Motor neuron (in vitro differentiated cells): ENCODE measurements at places on chromosomes 6 and 20.

DNA sequence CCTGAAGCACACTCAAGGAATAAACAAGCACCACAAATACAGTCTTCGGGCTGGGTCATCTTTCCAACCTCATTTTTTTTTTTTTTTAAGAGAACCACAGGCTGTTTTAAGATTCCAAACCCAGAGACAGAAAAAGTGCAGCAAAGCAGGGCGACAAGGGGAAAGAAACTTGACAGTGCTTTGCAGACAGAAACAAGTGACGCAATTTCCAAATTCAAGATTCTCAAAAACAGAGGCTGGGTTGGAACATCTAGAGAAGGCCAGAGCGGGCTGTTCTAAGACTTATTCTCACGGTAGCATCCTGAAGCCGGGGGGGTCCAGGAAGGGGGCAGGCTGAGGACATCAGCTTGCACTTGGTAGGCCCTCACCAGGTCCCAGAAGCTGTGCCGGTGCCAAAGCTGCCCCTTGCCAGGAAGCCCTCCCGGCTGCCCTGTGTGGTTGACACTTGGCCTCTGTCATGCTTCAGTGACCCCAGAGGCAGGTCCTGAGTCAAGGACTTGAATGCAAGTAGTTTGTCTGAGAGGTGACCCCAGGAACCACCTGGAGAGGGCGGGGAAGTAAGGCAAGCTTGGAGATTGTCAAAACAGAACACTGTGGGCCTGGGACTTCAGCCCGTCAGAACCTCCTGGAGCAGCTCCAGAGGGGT is 50.5 kb downstream of the BMP7 start:
- no peak for ATAC-seq

DNA sequence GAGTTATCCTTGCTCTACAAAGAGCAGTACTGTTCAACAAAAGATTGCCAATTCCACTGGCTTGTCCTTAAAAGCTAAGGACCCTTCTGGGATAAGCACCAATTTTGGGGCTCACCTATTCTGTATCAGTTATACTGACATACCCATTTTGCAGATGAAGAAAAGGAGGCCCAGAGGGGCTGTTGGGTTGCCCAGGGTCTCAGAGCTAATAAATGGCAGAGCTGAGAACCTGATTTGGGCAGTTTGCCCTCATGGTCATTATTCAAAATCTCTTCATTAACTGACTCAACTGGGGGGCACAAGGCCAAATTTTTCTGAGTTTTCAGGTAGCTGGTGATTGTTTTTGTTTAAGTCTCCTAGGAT is 31.3 kb downstream of the NSFL1C start:
- ATAC-seq: no peak

DNA sequence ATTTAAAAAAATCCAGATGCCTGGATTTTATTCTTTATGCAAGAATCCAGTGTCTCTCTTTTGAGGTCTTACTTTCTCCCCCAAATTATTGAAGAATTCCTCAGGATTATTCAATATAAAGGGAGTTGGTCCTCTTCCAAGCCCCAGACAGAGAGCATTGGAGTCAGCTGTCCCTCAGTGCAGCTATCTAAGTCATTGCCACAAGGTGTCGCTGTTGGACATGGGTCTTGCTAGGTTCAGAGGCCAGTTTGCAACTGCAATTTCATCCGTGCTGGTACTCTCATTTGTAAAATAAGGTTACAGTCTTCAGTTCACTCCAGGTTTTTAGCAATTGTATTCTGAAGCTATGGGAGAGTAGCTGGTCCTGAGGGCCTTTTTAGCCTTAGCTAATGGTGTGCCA is 27.8 kb downstream of the CCN2 start:
- peak; percentile 38 for ATAC-seq

DNA sequence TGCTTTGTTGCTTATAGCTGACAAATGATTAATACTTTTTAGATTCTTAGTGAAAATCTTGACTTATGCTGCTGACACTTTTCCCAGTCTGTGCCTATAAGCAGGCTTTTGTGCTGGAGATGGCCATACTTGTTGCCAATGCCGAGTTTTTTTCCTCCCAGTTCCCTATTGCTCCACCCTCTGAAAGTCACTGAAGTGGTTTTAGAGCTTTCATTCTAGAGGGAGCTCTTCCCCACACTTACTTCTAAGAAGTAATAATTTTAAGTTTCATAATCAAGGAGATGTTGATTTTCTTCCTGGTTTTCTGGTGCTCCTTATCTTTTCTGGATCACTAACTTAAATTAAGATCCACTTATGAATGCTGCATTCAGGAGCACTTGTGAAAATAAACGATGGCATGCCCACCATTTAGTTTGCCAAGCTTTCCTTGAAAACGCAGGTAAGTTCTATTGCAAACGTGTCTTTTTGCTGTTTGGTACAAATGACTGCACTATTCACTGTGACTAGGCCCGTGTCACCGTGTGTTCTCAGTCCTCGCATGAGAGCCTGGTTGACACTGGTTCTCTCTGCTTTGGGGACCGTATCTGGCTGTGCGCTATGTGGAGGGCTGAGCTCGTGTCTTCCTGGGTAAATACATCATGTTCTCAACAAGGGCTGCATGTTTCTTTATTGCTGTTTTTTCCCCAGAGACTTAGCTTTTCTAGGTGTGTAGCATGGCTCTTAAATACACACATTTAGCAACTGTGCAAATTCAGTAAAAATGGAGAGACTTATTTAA is 50.2 kb downstream of the GFRA4 start:
- ATAC-seq: no peak

DNA sequence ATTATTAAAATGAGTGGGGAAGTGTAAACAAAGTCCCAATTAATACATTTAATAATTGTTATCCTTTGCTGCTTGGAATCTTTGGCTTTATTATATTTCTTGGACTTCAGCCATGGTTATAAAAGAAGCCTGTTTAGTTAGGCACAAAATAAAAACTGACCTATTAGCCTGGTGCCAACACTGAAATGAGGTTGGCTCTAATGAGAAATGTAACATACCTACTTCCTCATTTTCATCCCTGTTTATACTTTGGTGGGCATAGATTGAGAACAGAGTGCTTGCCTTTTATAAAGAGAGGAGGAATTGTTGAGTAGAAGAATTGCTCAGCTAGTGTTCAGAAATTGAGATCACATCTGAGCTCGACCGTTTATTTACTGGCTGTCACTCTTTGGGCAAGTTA is 471.3 kb downstream of the UTRN start:
- ATAC-seq: no peak

DNA sequence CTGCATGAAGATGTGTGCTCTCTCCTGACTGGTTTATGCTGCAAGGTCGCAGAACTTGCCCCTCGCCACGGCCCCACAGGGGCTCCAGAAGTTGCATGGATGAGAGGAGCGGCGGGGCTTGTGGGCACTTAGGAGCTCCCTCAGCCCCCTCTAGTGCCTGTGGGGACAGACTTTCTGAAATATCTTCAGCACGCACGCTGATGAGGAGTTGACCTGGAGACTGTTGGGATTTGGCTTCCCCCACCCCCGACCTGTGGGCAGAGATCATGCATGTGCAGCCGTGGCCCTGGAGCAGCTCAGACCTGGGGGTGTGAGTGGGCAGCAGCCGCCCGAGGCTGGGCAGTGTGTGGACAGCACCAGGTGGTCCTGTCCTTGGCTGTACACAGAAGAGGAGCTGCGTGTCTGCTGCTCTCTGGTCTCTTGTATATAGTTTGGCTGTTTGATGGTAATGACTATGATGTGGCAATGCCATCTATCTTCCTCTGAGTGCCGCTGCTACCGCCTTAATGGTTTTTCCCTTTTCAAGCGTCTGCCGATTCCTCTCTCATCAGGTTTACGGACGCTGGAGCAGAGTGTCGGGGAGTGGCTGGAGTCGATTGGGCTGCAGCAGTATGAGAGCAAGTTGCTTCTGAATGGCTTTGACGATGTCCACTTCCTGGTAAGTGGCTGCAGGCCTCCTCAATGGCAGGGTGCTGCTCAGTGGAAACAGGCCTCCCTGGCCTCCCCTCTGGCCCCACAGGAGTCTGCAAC is 81.4 kb downstream of the TCP11 start:
- ATAC-seq: peak; percentile 52

GRCh38 chr6:123636782-123637181 is at the start of gene TRDN:
TRDN (minus strand) TSS chr6:123636950; CDS start chr6:123636775, 175 bp downstream.
- ATAC-seq: no peak

GRCh38 chr6:77548662-77549366 is 85.5 kb upstream of the HTR1B start:
- ATAC-seq: no peak

GRCh38 chr6:96460052-96460700 is 61.4 kb upstream of the UFL1 start:
- ATAC-seq: no peak

DNA sequence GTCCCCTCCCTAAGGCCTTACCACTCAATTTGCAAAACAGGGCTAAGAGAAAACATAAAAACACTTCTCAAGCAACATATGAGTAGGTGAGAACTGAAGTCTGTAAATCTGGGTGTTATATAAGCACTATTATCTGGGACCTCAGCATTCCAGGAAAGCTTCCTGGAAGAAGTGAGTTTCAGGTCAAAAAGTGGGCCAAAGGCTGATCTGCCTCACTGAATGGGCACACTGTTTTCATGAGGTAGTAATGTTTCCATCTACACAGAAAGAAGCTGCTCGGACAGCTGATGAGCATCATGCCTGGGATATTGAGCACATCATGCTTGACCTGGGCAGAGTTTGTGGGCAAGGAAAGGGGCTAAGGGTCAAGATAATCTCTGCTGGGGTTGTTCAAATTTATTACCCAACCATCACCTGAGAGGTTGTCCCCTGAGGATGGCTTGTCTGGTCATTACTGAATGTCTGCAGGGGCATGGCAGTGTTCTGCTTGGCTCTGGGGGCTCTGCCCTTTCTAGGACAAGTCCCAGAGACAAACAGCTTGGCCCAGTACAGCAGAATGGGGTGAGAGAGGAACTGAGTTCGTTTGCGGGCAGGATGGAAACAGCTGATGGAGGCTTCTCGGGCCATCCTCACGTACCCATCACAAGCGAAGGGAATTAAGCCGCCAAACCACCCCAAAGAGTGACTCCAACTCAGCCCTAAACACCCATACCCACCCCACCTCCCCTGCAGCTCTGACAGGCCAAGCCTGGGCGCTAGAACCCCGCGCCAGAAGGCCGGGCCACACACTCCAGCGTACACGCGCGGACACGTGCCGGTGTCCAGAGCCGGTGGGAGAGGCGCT is 1.2 kb upstream of the SYNJ2 start:
- ATAC-seq: peak; percentile 15

- ATAC-seq: no peak
Measured at GRCh38 chr20:63606686-63607085, 20.2 kb downstream of the GMEB2 start.

DNA sequence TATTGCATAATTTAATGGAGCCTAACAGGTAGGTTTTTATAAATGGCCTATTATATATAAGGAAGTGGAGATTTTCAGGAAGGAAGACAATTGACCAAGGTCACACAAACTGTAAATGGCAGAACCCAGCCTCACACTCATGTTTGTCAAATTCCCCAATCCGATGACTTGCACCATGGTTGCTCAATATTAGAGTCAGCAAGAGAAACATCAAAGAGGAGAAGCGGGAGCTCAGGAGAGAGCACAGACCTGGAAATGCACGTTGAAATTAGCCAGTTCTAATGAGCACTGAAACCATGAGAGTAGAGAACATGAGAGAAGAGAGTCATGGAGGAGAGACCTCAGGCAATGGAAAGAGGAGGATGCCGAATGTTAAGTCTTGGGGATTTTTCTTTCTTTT is 13.5 kb upstream of the MLIP start:
- ATAC-seq: no peak

DNA sequence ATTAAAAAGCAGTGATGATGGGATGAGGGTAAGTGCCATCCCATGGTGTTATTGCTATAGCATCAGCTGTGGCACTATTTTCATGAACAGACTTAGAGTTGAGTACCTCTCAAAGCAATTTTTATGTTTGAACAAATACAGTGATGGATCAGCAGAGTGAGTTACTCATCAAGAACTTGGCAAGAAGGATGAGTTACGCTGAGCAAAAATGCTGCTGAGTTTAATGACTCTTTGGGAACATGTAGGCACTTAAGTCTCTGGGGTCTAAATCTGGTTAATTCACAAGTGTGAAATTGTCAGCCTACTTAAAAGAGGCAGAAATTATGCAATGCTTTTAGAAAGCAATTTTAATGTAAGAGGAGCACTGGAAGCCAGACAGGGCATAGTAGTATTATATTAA is 78.5 kb upstream of the AHI1 start:
- no peak for ATAC-seq

DNA sequence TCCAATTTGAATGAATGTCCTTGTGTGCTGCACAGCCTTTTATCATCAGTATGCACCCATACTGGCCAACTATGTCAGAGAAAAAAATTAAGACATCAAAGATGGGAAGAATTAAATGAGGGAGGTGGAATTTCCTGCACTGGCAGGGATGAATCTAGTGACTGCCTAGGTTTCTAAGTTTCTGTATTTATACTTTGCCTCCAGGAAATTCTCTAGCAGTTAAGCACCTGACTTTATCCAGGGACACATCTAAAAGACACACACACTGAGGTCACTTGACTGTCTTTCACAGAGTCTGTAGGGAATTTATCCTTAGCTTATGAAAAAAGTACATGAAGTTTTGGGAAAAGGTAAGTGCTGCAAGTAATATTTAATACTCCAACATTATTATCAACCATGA is 636.5 kb upstream of the PTCHD4 start:
- no peak for ATAC-seq

DNA sequence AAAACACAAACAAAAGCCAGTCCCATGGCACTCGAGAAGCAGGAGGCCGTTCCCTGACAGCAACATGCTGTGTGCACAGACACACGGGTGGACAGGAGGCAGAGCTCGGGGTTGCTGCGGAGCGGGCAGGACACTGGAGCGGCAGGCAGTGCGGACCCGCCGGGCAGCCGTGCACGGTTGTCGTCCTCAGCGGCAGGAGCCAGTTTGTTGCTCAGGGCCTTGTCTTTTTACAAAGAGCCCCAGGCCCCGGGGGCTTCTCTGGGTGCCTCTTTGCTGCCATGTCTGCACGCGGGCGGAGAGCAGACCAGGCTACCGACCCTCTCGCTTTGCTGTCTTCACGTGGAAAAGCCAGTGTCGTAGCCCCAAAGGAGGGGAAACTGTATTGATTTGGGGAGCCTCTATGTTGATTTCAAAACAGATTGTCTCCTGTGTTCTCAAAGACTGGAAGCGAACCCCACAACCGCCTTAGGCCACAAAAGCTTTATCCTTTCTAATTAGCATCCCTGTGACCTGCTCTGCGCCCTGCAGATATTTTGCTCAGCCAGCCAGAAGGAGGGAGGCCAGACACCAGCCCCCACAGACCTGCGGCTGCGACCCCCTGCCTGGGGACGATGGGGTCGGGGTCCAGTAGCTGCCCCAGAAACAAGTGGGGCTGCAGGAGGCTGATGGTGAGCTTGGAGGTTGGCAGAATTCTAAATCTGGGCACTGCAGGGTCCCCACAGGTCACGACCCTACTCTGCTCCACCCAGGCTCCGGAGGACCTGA is 50.2 kb downstream of the ERMARD start:
- ATAC-seq: no peak

GRCh38 chr6:89348372-89348771 is 4.2 kb downstream of the UBE2J1 start:
- ATAC-seq: no peak

DNA sequence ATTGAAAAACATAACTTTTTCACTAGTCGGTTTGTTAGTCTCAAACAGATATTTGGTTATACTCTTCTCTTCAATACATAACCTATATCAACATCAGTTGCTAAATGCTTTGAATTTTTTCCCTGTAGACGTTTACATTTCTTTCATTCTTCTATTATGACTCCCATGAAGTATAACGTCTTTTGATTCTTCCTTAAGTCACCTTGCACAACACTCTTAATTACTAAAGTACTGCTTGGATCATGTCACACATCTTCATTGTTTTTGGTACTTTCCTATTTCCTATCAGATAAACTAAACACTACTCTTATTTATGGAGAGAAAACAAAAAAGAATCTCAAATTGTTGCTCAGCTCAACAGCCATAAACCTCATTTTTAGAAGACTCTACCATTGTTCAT is 23.0 kb upstream of the BMP5 start:
- ATAC-seq: no peak

- ATAC-seq: no peak
Measured at GRCh38 chr6:30684386-30685156, 1.9 kb downstream of the PPP1R18 start.
